ENCODE measurements at places on chromosomes 1 and 21. TPM values are rescaled to one million over a fixed set of nuclear protein-coding genes. Genes with fewer than 3 reads are reported as not detected.

- no peak for DNase-seq
Observed at GRCh38 chr1:186943891-186944686, 115.3 kb downstream of the PLA2G4A start.

DNA sequence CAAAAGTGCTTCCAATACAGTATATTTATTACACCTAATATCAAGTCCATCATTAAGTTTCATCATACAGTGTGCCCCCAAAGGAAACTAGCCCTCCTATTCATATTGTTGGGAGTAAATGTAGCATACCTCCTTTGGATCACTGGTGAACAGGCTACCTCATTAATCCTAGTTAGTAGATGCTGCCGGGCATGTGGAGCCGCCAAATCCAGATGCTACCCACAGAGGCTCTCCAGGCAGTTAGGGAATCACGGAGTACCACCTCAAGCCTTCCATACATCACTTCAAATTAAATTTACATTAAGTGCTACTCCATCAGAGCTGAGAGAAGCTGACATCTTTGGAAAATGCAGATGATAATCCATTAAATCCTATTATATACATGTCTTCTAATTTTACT, 121.7 kb upstream of the FOXD3 start:
- no peak for DNase-seq

GRCh38 chr1:51919684-51920083, 41.2 kb upstream of the NRDC start:
- DNase-seq = no peak

The MKNK1 gene
- total RNA-seq = 15.4 TPM

The IL22RA1 gene
- not detected for total RNA-seq

All from myocyte (in vitro differentiated cells).